ENCODE measurements at places on chromosomes 4 and X.

GRCh38 chr4:12993923-12994322, 490.2 kb downstream of the RAB28 start:
- no peak for DNase-seq

GRCh38 chr4:41874398-41874797, 60.8 kb upstream of the TMEM33 start:
- DNase-seq, result no peak

GRCh38 chr4:143391895-143392294, 55.2 kb downstream of the GAB1 start:
- no peak for DNase-seq

DNA sequence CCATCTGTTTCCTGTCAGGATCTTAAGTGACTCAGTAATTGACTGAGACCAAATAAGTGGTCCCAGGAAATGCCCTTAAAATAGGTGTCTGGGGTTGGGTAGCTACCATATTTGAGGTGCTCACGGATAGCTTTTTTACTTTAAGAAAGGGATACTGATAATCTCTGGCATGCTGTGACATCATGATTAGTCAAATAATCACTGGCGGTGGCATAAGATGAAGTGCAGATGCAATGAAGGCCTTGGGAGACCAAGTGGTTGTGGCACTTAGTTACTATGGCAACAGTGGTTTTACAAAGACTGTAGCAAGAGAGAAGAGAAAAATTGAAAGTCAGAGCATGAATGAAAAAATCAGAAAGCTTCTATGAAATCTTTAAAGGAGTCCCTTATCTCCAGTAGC, 114.5 kb upstream of the SLIT2 start:
- no peak for DNase-seq

GRCh38 chr4:170671171-170671570, 581.4 kb upstream of the AADAT start:
- DNase-seq, result no peak

DNA sequence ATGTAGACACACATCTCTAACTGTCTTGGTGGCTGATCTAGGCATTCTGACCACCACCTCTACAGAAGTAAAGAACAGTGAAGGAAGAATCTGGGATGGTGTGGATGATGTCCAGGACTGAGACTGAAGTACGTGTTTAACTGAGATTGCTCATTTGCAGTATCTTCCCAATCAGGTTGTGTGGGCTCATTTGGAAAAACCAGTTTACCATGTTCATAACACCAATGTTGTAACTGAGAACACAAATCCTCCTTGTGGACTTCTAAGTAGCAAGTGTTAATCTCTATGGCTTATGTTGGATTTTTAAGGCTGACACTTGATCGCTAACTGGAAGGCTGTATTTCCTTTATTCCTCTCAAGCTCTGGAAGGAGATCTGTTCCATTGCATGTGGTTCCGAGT, 144.7 kb downstream of the ZNF518B start:
- DNase-seq, result no peak

DNA sequence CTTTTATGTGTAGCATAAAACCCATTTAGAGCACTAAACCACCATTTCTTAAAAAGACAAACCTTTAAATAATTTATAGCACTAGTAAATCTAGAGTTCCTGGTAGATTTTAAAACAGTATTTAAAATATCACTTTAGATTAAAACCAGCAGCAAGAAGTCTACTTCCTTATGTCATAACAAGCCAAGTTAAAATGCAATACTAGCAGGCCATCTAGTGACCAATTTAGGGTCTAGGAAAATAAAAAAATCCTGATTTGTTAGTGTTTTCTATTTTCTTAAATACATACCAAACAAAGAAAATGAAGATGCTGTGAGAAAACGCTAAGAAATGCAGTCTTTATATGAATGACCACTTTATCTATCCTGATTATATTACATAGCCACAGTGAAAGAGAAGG, 53.9 kb downstream of the PAPSS1 start:
- no peak for DNase-seq

Measured in activated naive CD4-positive, alpha-beta T cell (primary cell).